ENCODE measurements at places on chromosomes 5 and 9. TPM values are rescaled to one million over a fixed set of nuclear protein-coding genes. Genes with fewer than 3 reads are reported as not detected.

SURF4 gene
- total RNA-seq = 80.2 TPM

PTCH1 gene
- 4.3 TPM for total RNA-seq

ARL15 gene
- 21.3 TPM for total RNA-seq

NR4A3 gene
- 22.4 TPM for total RNA-seq

JAKMIP2 gene
- 0.11 TPM for total RNA-seq

OMD gene
- 6.5 TPM for total RNA-seq

OTP gene
- not detected for total RNA-seq

SLC6A18 gene
- total RNA-seq = not detected

IL3 gene
- total RNA-seq = not detected

GM2A gene
- total RNA-seq = 29.4 TPM

PRRT1B gene
- total RNA-seq = not detected

PCDHB7 gene
- 0.67 TPM for total RNA-seq

ARHGEF37 gene
- 15.8 TPM for total RNA-seq

PRR16 gene
- total RNA-seq = 18.1 TPM

S100Z gene
- not detected for total RNA-seq

PCDHGA2 gene
- 17.3 TPM for total RNA-seq

ANKDD1B gene
- 0.38 TPM for total RNA-seq

LCN12 gene
- total RNA-seq = 20.7 TPM

SIT1 gene
- not detected for total RNA-seq
